ENCODE measurements at places on chromosomes 12 and 14. TPM values are rescaled to one million over a fixed set of nuclear protein-coding genes. Genes with fewer than 3 reads are reported as not detected.

- DNase-seq: no peak
Observed at GRCh38 chr12:68888243-68888642, 44.7 kb downstream of the CPM start.

GRCh38 chr12:58877243-58877743 is 43.0 kb downstream of the LRIG3 start:
- no peak for DNase-seq

The SOX5 gene
- 11.9 TPM for total RNA-seq

The MYH6 gene
- not detected for total RNA-seq

DNA sequence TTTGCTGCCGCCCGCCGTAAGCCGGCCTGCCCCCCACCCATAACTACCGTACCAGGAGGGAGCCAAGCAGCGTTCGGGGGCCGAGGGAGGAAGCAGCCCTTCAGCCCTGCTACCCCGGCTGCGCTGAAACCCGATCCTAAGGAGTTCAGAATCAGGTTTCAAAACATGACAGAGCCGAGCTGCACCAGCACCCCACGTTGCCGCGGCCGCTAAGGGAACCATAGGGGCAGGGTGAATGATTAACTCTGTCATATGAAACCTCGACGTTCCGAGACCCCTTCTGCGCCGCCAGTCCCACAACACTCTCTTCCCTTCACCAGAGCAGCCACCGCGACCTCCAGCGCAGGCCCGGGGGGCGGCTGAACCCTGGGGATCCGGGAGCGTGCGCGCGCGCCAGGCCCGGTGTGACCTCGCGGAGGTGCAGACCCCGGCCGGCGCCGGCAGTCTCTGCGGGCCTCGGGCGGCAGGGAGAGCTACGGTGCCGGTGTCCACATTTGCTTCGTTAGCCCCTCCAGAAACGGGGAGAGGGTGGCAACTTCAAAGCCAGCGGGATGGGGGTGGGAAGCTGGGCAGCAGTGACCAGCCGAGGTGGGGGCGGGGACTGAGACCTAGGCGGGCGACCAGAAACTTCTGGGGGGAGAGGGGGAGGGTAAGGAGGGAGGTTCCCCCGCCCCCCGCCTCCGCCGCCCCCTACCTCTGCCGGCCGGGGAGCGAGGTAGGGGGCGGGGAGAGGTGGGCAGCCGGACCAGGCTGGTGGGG is 1.6 kb downstream of the SIX4 start:
- peak; percentile 57 for DNase-seq

DNA sequence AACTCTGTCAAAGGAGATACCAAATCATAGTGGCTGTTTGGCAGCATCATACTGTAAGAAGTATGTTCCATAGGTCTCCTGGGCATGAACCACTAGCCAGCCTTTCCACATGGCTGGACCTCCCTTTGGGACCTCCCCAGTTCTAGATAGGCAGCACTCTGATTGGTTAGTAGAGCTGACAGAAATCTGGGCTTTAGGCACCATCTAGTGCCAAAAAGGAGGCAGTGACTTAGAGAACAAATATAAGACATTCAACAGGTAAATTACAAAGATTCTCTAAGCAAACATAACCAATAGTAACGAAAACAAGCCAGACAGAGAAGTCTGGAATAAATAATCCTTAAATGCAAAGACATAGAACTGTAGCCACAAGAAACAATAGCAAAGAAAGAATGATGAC is 148.0 kb upstream of the PDE3A start:
- no peak for DNase-seq

- DNase-seq: no peak
Observed at GRCh38 chr14:74089251-74090020, 4.7 kb downstream of the LIN52 start.

The PA2G4 gene
- total RNA-seq: 470 TPM

Measured in K562 (cell line).